Stimulated activated CD8-positive, alpha-beta memory T cell treated with anti-CD3 and anti-CD28 coated beads, Interleukin-2, amount 100 ng/mL, for 1 hour (primary cell): ENCODE measurements at places on chromosomes 3 and 15.

DNA sequence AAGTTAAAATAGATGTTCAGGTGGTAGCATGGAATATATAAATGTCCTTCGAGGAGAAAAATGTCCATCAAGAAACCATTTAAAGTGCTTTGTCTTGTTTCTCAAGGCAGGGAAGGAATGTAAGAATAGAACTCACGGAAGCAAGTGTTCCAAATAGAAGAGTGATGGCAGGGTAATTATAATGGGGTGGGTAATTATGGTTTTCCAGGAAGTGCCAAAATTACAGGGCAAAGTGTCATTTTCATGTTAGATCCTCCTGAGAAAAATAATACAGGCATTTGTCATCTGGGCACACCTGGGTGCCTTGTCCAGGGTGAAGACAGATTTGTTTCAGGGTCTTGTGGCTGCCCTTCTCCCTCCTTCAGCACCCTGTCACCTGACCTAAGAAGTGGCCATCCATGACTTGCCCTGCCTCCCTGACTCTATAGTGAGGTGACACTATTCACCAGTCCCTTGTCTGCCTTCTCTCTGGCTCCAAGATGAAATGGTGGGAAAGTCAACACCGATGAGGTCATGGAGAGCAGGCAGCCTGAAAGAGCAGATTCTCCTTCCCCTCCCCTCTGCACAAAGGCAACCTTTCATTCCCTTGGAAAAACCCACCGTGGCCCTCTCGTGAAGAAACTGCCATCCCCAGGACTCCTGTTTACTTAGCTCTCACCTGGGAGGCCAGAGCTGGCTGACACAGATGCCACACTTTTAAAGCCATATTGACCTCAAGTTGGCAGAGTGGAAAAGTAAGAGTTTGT, 45.1 kb upstream of the AMOTL2 start:
- no peak for DNase-seq

GRCh38 chr3:133866141-133866540, 29.5 kb downstream of the RAB6B start:
- no peak for DNase-seq

DNA sequence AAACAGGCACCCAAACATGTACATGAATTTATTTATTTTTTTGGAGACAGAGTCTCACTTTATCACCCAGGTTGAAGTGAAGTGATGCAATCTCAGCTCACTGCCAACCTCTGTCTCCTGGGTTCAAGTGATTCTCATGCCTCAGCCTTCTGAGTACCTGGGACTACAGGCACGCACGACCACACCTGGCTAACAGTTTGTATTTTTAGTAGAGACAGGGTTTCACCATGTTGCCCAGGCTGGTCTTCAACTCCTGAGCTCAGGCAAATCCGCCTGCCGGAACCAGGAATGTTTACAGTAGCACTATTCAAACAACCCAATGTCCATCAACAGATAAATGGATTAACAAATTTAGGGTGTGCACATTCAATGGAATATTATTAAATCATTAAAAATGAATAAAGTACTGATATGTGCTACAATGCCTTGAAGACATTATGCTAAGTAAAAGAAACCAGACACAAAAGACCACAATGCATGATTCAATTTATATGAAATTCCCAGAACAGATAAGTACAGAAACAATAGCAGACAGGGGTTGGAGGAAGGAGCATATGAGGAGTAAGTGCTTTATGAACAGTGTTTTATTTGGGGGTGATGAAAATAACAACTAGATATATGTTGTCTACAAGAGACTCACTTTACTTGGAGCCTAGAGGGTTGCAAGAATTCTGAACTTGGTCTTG, 1.3 kb downstream of the LEO1 start:
- DNase-seq = no peak

DNA sequence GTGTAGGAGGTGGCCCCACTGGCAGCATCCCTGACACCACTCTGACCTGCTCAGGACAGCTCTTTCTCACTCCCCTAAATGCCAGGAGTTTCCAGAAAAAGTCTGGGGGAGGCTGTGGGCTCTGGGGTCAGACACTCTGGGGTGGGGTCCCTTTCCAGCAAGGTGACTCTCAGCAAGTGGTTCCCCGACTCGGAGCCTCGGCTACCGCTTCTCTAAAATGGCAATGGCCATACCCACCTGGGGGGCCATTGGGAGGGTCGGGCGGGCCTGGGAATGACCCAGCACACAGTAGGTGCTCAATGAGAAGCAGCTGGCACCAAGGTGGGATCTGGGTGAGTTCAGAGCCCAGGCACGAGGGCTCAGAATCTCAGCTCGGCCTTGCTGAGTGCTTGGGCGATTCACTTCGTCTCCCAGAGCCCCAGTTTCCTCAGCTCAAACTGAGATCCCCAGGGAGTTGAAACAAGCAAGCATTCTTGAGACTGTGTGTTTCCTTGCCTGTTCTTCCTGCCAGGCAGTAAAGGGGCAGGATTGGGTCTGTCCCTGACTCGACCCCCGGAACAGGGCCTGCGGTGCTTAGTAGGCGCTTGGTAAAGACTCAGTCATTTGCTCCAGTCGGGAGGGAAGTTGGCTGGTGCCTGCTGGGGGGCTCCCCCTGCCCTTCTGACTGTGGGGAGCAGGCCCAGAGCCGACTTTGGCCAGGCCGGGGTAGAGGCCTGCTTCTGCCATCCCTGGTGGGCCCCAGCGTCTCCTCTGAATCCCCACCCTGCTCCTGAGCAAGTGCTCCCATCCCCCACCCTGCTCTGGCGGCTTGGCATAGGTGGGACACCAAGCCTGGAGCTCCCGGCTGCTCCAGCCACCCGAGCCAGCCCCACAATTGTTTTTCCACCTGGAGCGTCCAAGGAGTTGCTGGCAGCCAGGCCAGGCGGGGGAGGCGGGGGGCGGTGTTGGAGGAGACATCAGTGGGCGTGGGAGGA, 32.9 kb upstream of the FBLN2 start:
- no peak for DNase-seq

- DNase-seq = no peak
These were observed 2.4 kb upstream of the SLC12A6 start for GRCh38 chr15:34339946-34340345.

- DNase-seq = no peak
These were observed 426.3 kb downstream of the MECOM start for GRCh38 chr3:169237201-169237600.

GRCh38 chr3:37730825-37731224, 130.9 kb upstream of the CTDSPL start:
- DNase-seq = no peak

- no peak for DNase-seq
These were observed 23.8 kb upstream of the ABI3BP start for GRCh38 chr3:101017017-101017416.

GRCh38 chr15:52463638-52464037, 65.0 kb downstream of the MYO5A start:
- DNase-seq = no peak

DNA sequence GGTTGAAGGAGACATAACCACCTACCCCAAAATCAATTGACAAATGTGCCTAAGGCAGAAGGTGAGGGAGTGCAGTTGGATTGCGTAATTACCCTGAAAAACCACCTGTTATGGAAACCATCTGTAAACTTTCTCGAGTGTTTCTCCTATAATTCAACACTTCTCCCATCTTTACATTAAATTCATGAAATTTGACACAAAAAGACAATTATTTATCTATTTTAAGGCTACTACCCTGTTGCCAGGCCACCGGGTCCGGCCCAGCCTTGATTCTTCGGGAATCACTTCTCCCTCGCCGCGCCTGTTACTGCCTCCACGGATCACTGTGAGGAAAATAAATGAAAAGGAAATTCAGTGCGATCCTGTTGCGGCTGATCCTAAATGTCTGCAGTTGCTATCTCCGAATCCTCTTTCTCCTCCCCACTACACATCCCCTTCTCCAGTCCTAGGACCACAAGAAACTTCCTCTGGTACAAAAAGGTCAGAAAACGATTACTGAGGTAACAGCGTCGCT, 646 bp downstream of the IQCB1 start:
- DNase-seq = no peak
